Left hindlimb (tissue), 1 donor: ENCODE measurements at places on chromosomes 16 and 17.
A peak's percentile ranks its signal among the peaks of the same experiment; 100 is the strongest.

DNA sequence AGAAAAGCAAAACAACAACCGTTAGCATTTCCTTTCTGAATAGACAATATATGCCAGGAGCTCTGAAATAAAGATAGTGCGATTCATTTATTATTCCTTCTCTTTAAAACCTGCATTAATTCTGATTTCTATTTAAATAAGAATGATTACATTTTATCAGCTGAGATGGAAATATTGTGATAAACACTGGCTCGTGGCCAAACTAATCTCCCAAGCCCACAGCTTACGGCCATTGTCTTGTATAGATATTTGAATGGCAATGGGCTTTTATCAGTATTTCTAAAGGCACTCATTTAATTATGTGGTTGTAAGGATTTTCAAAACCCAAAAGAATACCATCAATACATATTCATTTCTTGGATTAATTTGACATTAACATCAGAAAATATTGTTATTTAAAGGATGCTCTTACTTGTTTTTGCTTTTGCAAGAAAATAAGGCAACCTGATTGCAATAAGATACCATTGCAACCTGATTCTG is 123.7 kb upstream of the IRX5 start:
- no peak for DNase-seq

DNA sequence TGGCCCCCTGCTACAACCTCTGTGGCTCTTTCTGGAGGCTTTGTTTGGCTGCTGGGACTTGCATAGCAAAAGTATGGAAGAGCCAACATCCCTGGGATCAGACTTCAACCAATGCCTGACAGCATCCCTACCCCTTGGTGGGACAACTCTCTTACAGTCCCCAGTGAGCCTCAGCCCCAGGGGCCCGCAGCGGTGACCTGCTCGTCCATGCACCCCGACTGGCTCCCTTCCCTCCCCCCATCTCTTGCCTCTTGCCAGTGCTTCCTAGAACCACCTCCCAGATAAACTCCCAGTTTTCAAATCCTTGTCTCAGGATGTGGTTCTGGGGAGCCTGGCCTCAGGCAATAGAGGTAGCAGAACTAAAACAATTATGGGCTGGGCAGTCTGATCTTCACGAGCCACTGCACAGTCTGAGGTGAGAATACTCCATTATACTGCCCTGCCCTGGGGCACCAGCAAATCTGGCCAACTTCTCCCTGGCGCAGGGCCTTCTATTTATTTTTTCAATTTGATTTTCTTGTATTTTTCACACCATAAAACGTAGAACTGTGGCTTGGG is 86.6 kb upstream of the BRD7 start:
- DNase-seq, result no peak

DNA sequence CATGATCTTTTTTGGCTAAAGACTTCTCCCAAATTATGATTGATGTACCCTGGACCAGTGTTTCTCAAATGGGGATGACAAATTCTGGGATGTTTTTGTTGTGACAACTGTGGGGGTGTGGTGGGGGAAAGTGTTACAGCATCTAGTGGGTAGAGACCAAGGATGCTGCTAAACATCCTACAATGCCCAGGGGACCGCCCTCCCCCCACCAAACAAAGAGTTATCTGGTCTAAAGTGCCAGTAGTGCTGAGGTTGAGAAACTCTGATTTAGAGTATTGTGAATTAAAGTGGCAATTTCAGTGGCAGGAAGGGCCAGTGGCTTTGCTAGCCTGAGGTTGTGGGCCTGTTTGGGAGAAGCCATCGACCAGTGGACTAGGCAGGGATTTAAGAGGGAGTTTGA is 33.3 kb downstream of the SLC47A2 start:
- DNase-seq, result no peak

- DNase-seq, result peak; percentile 87
Measured at GRCh38 chr17:62614142-62614541, 13.3 kb upstream of the MRC2 start.

GRCh38 chr17:78555746-78556401 is 21.3 kb downstream of the DNAH17 start:
- no peak for DNase-seq

DNA sequence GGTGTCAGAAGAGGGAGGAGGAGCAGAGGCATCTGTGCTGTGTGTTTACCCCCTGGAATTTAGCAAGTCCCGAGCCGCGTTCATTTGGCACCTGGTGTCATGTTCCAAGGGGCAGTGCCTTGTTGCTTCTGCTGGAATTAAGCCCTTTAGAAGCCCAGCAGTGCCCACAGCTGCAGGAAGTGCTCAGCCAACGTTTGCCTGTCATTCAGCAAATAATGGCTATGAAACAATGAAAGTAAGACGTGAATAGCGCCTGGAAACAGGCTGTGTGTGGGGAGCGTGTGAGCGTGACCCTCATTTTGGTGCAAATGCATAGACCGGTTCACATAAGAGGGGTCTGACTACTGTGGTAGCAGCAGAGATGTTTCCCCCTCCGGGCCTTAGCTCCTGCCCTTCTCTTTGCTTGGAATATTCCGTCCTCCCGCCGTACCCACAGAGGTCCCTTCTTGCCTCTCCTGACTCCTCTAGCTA is 5.8 kb upstream of the ATP2C2 start:
- no peak for DNase-seq

DNA sequence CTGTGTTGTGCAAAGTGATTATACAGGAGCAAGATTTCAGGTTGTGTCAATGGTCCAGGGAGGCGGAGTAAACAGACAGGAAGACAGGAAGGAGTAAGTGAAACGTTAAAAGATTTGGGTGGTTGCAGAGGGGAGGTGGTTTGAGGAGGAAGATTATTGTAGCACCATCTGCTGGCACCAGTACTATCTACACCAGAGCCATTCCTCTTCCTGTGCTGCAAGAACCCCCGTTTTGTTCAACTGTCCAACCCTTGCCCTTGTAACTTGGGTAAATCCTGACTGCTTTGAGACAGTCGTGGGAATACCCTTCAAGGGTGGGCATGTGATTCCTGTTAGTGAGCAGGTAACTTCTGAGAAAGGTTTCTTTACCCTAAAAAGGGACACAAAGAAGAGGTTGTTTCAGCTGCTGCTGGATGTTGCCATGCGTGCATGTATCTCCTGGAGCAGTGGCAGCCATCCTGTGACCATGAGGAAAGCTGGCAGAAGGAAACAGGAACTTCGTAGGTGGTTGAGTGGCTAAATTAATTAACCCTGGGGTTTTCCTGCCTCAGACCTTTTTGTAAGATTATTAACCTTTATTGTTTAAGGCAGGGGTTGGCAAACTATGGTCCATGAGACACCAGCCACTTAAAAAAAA is 124.1 kb downstream of the PRKCA start:
- DNase-seq, result no peak

GRCh38 chr16:21523411-21524067 is 75.8 kb upstream of the METTL9 start:
- DNase-seq, result peak; percentile 11

- no peak for DNase-seq
Measured at GRCh38 chr17:72763981-72764380, 328.5 kb downstream of the SLC39A11 start.

GRCh38 chr16:50942143-50942542 is 200.3 kb downstream of the CYLD start:
- DNase-seq, result no peak

- no peak for DNase-seq
Measured at GRCh38 chr16:4864728-4865127, 17.4 kb downstream of the UBN1 start.

DNA sequence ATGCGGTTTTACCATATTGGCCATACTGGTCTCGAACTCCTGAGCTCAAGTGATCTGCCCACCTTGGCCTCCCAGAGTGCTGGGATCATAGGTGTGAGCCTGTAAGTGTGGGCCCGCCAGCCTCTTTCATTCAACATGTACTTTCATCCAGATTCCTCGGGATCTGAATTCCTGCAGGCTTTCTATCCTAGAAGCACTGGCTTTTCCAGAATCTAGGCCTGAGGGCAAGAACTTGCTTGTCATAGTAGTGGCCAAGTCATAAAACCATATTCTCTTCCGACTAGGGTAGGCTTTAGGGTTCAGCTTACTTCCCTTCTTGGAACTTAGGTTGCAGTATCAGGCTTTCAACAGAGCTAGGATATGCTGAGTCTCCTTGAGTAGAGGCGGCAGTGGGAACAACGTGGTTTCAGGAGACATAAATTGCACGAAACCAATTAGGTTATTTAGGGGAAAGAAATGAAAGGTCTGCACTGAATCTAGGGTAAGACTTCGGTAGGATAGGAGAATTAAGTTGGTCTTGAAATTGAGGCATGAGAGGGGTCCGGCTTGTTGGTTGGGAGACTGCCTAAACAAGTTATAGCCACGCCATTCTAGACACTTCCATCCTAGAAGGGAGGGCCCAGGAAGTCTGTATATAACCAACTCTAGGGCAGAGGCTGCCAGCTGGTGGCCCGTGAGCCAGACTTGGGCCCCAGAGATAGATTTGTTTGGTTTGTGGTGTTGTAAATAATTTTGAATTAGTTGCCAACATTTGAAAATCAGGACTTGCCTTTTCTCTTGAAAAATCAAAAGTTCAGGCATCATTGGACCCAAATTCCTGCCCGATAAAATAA is 15.6 kb downstream of the SLC7A6 start:
- DNase-seq, result no peak

- no peak for DNase-seq
Measured at GRCh38 chr17:68829211-68829610, 126.0 kb downstream of the ABCA8 start.

- no peak for DNase-seq
Measured at GRCh38 chr17:33342025-33342424, 48.9 kb upstream of the ASIC2 start.

DNA sequence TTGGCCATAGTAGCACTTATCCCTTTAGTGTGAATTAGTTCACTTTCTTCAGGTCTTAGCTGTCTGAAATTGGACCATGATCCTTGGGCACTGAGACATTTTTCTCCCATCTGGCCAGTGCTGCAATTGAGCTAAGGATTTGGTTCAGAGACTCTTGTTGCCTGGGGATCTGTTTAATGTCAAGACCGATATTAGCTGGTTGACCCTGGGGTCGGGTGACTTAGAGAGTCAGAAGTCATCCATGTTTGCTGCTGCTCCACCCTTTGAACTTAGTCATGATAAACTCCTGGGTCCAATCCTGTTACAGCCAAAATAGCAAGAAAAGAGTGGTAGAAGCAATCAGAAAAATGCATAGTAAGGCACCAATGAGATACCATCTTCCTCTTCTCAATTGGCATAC is 45.8 kb upstream of the TOX3 start:
- DNase-seq, result no peak

DNA sequence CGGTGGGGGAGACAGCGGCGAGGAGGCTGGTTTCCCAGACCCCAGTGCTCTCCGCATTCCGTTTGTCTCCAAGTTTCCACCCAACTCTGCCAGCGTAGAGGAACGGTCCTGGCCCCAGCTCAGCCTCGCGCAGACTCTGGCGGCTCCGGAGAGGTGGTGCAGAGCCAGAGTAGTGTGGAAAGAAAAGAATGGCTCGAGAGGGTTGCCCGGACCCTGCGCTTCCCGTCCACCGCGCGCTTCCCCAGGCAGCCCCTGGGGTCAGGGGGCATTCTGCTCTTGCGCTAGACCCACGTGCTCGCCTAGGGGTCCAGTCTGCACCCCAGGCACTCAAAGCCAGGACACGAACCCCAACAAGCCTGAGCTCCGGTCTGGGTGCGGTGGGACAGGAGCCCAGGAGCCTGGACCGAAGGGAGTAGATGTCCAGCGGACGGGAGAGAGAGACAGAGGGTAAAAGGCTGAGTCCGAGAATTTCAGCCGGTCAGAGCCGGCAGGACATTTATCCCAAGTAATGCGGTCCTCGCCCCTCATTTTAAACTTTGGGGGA is 3.8 kb downstream of the PMP22 start:
- DNase-seq, result peak; percentile 82

DNA sequence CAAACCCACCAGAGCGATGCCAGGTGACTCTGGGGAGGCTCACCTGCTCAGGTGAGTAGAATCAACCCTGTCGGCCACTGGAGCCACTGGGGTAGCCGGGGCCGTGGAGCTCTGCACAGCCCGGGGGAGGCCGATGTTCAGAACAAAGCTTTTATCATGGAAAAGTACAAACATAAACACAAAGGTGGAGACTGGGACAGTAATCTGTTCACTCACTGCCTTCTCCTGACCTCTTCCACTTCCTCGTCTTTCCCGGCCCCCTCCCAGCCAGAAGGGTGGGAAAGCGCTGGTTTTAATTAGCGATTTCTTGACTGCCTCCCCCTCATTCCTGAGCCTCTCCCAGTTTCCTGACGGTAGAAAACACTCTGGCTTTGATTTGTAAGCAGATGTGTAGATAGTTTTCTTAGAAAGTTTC is 9.8 kb upstream of the TEX19 start:
- DNase-seq, result no peak

DNA sequence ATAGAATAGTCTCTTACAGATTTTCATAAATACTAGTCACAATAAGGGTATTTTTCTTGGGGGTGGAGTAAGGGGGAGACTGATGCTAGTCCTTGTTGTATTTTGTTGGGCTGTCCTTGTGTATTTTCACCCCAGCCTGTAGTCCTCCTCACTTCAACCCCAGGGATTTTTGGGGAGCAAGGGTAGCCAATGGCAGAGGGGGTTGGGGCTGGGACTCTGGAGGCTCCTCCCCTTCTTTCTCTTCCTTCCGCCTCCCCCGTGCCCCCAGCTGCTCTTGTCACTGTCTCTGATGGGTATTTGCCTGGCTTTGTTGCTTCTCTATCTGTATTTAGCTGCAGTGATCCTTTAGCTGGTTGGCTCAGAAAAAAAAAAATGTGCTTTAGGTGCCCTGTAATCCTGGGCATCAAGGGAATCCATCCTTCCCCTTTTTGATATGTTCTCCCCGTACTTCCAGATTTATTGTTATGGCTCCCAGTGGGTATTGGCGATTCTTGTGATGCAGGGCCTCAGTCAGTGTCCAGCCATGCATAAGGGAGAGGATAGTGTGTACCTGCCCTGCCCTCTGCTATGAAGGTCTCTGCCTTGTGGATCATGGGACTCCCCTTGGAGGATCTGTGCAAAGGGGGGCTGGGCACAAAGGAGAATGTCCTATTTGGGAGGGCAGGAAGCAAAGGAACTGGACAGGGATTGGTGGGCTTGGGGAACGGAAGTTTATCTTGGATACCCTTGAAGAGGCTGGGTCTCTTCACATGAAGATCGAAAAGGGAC is 16.5 kb downstream of the SNF8 start:
- DNase-seq, result no peak

DNA sequence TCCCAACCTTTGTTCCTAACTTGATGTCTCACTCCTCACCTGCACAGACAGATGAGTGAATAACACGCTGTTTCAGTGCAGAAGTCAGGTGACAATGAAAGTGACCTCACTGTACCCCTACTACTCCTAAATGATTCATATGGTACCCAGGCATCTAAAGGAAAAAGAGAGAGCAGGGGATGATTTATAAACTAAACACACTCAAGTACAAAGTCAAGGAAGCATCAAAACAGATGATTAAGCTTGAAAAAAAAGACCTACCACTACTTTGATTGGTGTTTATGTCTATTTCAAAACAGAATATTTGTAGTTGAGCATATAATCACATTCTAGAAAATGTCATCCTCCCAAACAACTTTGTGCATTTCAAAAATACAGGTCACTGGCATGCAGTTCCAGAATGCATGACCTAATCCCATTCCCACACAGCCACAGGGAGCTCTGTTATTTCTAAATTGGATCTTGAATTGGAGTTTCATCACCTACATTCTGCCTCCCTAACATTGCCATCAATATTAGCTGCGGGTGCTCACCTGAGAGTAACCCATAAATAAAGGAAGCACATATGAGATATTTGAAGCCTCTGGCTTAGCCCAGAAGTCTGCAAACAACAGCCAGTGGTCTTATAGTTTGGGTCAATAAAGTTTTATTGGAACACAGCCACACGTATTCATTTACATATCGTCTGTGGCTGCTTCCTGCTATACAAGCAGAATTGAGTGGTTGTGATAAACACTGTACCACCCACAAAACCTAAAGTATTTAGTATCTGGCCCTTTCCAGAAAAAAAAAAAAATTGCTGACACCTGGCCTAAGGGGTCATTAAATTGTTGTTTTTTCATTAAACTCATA is 14.0 kb downstream of the HS3ST3A1 start:
- no peak for DNase-seq

- DNase-seq, result peak; percentile 30
Measured at GRCh38 chr17:40548982-40549685, 16.1 kb downstream of the CCR7 start.
